Stimulated activated CD4-positive, alpha-beta T cell treated with anti-CD3 and anti-CD28 coated beads, TNF-alpha, amount 100 ng/mL, for 1 hour (primary cell): ENCODE measurements at places on chromosomes 6 and 20.

DNA sequence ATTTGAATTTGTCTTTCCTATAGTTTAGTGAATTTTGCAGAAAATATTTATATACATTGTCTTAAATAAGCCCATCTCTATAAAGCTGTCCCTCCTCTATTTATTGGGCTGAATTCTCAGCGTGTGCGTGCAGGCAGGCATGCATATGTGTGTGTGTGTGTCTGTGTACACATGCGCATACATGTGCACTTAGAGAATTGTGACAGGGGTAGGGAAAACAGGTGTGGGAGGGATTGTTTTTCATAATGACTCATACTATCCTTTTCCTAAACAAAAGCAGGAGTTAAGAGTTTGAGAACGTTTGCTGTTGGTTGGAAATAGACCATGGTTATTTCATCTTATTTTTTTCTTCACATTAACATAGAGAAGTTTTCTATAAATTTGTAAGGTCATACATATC is 43.4 kb upstream of the FABP7 start:
- no peak for DNase-seq

DNA sequence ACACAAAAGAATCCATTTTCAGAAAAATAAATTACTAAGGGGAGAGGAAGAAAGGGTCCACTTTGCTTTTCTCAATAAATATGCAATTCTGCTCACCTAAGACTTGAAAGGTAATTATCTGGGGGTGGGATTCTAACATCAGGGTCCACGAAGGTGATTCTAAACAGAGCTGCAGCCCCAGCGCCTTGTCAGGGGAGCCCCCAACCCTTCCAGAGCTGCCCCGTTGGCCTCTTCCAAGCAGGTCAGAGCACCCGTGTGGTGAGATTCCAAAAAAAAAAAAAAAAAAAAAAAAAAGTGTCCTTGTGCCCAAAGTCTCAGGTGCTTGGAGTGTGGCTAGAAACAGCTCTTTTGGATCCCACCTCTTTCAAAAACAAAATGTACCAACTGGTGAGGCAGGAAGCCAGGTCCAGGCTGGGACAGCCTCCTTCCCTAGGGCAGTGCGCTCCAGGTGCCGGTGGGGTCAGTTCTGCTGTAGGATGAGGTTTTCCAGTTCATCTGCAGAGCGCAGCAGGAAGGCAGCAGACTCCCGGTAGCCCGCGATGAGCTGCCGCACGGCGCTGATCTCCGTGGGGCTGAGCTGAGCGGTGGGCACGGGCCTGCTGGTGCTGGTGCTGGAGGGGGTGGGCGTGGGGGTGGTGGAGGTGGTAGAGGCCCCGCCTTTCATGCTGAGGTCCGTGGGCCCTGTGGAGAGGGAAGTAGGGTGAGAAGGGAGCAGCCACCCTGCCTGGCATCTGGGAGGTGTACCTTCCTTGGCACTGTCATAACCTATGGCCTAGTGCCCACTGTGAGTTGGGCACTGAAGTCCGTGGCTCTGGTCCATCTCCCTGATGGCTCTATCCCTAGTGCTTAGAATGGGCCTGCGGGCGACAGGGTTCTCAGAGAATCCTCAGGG is 89.3 kb downstream of the ASXL1 start:
- DNase-seq: no peak

GRCh38 chr6:47733879-47734558 is 35.6 kb downstream of the ADGRF4 start:
- no peak for DNase-seq

- no peak for DNase-seq
Observed at GRCh38 chr6:110996691-110997090, 14.9 kb downstream of the RPF2 start.

- no peak for DNase-seq
Observed at GRCh38 chr6:85405175-85405852, 44.6 kb upstream of the NT5E start.

DNA sequence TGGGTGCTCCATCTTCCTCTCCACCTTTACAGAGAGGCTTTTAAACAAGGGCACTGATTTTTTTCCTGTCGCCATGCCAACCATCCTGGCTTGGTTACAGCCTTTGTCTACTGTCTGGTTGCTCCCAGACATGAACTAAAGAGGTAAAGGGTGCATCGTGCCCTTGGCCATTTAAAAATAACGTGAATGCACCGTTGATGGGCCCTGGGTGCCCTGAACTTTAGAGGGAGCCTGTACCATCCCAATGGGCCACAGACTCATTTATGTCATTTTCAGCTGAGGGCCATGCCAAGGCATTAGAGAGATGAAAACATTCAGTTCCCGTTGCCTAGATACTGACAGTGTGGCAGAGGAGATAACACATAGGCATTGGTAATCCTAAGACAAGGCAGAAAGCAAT is 23.3 kb downstream of the TMC2 start:
- no peak for DNase-seq

- no peak for DNase-seq
Observed at GRCh38 chr6:117549611-117550010, 52.7 kb downstream of the GOPC start.

- no peak for DNase-seq
Observed at GRCh38 chr6:15763837-15764236, 101.0 kb upstream of the DTNBP1 start.

DNA sequence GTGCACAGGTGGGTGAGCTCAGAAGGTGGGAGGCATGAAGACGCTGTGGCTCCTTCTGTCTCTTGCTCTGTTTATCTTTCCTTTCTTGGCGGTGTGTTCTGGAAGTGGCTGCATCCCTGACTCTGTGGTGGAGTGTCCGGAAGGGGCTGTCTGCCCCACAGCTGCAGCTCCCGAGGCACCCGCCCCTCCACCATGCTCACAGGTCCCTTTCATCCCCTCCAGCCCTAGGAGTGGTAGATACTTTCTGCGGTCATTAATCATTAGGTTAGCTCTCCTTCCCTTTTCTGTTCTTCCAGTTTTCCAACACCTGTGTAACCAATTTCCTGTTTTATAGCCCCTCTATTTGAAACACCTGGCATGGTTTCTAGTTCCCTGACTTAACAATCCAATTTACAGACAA is 65.6 kb downstream of the GJA10 start:
- no peak for DNase-seq

- no peak for DNase-seq
Observed at GRCh38 chr6:63410435-63411426, 90.9 kb upstream of the LGSN start.

- no peak for DNase-seq
Observed at GRCh38 chr20:36266189-36266588, 29.9 kb downstream of the AAR2 start.

GRCh38 chr6:46011188-46012085 is 4.2 kb downstream of the CLIC5 start:
- DNase-seq: no peak

DNA sequence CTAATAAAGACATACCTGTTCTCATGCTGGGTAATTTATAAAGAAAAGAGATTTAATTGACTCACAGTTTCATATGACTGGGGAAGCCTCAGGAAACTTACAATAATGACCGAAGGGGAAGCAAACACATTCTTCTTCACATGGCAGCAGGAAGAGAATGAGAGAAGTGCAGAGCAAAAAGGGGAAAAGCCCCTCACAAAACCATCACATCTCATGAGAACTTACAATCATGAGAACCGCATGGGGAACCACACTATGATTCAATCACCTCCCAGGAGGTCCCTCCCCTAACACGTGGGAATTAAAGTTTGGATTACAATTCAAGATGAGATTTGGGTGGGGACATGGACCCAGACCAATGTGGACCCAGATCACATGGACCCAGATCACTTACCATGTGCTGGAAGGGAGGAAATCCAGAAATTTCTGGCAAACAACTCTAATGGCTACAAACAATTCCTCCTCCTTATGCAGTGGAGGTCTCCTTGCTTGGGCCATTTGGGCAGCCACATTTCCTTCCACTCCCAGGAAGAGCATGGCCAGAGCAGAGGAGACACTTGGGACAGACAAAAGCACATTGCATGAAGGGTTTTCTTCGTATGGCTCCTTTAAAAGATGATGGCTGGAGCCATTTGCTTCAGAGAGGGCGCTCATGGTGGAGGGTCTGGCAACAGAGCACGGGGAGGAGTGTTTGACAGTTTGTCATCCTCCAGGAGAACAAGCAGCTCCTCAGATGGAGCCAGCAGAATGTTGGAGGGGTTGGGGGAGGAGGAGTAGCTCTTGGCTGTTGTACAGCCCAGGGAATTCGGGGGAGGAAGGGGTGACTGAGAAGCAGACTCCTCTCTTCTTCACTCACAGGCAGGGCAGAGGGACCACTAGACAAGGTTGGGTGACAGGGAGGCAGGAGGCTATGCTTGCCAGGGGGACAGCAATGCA is 30.4 kb downstream of the SERPINB9 start:
- no peak for DNase-seq

- no peak for DNase-seq
Observed at GRCh38 chr6:37283268-37283667, 25.3 kb upstream of the TMEM217 start.

- no peak for DNase-seq
Observed at GRCh38 chr6:150078788-150079187, 9.9 kb upstream of the ULBP3 start.

- DNase-seq: no peak
Observed at GRCh38 chr6:20632696-20633095, 98.4 kb downstream of the CDKAL1 start.

- peak; percentile 16 for DNase-seq
Observed at GRCh38 chr6:160520043-160520904, 143.8 kb downstream of the LPA start.

DNA sequence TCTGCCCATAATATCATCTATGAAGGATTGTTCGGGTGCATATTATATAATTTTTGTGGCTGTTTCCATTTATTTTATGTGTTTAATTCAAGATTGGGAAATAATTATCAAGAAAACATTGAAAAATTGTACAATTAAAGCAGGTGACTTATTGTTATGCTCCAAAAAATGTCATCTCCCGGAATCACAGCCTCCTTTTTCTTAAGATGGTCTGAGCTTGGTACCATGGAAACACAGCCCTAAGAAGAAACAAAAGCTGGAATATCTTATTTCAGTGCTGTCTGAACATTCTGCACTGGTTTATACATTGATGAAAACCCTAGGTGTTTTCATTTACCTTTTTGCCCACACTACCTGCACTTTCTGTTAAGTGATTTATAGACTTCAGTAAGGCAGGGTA is 367.2 kb downstream of the ARHGAP18 start:
- no peak for DNase-seq

DNA sequence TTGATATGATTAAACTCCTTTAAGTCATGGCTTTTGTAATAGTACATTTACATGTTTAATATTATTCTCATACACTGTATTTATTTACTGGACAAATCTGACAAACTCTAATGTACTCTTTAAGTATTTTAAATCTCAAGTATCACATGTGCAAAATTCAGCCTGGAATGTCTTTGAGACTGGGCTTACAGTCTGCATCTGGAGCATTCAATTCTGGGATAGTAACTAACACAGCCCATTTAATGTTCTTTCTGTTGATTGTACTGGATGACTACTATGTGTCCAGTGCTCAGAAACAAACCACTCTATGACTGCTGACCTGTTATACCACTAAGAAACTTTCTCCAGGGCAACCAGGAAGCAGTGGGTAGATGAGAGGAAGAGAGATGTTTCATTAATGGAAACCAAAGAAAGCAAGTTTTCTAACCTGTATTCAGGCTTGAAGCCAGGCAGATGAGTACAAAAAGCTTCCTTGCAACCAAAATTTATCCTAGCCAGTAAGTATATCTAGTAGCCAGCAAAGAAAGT is 26.8 kb downstream of the FBXL4 start:
- no peak for DNase-seq

GRCh38 chr6:87264481-87264880 is 57.9 kb upstream of the SMIM8 start:
- no peak for DNase-seq

DNA sequence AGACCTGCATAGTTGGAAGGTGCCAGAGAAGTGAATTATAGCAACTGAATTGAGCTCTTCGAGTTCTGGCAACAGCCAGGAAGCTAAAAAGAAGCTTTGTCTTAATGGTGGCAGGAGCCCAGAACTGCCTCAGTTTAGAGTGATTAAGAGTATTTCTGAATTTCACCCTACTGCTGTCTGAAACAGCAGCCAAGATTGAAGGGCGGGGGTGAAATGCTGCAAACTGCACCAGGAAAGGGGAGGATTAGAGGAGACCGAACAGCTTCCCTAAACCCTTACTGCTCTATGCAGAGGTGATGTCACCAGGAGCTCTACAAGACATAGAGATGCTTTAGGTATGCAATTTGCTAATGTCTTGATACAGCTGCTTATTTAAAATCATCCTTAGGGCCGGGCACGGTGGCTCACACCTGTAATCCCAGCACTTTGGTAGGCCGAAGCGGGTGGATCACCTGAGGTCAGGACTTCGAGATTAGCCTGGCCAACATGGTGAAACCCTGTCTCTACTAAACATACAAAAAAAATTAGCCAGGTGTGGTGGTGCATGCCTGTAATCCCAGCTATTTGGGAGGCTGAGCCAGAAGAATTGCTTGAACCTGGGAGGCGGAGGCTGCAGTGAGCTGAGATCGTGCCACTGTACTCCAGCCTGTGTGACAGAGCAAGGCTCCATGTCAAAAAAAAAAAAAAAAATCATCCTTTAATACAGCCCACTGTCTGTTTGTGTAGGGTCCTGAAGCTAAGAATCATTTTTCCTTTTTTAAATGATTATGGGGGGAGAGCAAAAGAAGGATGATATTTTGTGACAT is 91.7 kb upstream of the IYD start:
- no peak for DNase-seq

- DNase-seq: no peak
Observed at GRCh38 chr6:111813237-111813636, 60.0 kb downstream of the FYN start.

GRCh38 chr20:24640686-24641085 is 171.3 kb downstream of the SYNDIG1 start:
- no peak for DNase-seq

- no peak for DNase-seq
Observed at GRCh38 chr20:58762120-58762519, 69.5 kb downstream of the NPEPL1 start.

DNA sequence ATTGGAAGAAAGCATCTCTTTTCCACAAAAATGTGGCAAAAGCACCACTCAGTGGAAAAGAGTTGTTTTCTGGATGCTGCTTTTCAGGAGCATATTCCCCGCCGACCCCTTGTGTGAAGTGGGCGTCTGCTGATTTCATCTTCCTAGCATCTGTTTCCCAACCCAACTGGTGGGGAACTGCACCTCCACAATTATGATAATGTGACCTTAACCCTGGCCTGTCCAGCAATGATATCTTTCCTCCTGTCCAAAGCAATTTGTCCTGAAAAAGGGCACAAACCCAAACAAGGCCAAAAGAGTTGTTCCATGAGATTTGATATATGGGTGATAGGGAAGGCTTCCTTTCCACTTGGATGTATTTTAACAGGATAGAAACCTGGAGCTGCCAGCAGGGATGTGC is 7.3 kb upstream of the SMIM8 start:
- DNase-seq: no peak

DNA sequence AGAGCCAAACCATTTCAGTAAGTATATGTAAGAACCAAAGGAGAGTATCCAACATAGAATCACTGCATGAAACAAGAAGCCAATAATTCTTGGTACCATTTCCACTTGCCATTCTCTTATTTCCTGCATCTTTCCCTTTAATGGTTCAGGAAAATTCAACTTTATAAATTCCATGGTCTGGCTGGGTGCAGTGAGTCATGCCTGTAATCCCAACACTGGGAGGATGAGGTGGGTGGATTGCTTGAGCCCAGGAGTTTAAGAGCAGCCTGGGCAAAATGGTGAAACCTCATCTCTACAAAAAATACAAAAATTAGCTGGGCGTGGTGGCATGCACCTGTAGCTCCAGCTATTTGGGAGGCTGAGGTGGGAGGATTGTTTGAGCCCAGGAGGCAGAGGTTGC is 21.2 kb downstream of the NHLRC1 start:
- no peak for DNase-seq
